ENCODE measurements at places on chromosomes 2 and 18.
A peak's percentile ranks its signal among the peaks of the same experiment; 100 is the strongest.

DNA sequence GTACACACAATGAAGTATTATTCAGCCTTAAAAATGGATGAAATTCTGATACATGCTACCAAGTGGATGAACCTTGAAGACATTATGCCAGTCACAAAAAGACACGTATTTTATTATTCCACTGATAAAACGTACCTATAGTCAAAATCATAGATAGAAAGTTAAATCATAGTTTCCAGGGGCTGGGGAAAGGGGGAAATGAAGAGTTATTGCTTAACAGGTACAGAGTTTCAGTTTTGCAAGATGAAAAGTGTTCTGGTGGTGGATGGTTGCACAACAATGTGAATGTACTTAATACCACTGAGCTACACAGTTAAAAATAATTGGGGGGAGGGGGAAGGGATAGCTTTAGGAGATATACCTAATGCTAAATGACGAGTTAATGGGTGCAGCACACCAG lies 279.0 kb upstream of the STON1 start:
- no peak for DNase-seq

DNA sequence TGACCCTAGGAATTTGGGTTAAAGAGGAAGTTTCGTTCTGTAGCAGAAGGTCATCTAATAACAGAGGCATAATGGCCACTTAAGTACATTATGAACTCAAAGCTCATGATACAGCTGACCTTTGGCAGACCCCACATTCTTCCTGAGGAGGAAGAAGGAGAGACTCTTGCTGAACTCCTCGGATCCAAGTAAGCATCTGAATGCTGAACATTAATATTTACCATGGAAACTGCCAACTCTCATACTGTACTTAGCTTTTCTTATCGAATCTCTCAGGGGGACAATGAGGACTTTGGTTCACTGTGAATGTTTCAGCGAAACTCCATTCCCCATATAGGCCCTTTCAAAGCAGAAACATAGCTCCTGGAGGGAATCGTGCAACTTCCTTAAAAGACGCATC lies 781.4 kb upstream of the GYPC start:
- no peak for DNase-seq

DNA sequence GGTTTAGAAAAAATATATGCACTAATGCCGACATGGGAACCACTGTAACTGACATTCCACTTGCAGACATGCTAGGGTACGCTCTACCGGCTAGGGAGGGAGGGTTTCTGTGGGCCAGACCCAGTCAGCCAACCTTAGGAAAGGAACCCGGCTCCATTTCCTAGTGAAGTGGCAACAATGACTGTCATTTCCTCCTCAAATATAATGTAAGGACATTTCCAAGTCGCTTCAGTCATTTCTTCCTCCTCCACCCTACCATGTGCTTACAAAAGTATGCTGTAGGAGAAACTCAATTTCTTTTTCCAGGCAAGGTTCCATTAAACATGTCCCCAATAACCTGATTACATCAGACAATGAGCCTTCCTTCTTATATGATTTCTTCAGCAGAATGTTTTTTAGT lies 64.3 kb upstream of the PSMD14 start:
- peak; percentile 22 for DNase-seq

DNA sequence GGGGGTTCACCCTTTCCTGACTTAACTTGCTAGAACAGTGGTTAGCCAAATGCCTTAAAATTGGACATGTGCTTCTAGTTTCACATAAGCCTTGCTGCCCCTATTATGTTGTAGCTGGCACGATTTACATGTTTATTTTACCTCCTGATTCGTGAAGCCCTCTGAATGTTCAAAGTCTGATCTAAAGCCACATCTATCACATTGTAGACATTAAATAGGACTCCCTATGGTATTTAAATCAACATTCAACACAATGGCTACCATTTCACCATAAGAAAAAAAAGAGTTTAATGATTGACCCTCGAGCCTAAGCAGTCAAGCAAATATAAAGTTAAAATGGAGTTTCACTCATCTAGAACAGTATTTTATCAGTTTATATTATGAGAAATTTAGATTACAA lies 151.5 kb downstream of the GULP1 start:
- DNase-seq: no peak

DNA sequence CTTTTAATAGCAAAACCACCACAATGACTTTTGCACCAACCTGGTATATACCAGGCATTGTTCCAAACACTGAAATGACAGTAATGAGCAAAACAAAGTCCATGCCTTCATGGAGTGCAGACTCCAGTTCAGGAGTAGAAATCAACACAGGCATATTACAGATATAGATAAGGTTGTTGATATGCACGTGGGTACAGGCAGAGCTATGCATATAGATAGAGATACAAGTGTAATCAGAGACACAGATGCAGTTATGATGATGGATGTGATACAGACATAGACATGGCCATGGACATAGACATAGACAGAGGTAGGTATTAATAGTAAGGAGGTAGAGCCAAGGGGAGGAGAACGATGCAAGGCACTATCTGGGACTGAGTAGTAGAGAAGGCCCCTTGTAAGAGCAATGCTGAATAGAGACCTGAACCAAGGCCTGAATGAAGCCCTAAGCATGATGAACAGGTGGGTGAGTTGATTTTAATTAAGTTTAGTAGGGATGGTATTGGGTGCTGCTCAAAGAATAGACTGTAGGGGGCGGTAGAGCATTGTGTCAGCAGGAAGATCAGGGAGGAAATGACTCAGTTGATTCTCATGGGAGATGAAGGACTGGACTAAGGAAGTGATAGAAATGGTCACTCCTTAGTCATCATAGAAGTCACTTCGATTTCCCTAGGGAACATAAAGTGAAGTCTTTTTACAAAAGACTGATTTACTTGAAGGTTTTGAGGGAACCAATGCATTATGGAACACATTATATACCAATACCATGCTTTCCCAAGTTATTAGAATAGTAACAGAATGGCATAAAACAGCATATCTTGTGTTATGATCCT lies 39.4 kb downstream of the CMPK2 start:
- peak; percentile 68 for DNase-seq

All from stimulated activated CD4-positive, alpha-beta T cell treated with anti-CD3 and anti-CD28 coated beads, Interleukin-4, amount 100 ng/mL, for 24 hours (primary cell).